ENCODE measurements at places on chromosomes 11 and 22.

GRCh38 chr11:40168414-40168813, 1291.0 kb downstream of the LRRC4C start:
- DNase-seq: no peak

GRCh38 chr22:43110927-43111623, 525 bp downstream of the BIK start:
- peak; percentile 34 for DNase-seq

DNA sequence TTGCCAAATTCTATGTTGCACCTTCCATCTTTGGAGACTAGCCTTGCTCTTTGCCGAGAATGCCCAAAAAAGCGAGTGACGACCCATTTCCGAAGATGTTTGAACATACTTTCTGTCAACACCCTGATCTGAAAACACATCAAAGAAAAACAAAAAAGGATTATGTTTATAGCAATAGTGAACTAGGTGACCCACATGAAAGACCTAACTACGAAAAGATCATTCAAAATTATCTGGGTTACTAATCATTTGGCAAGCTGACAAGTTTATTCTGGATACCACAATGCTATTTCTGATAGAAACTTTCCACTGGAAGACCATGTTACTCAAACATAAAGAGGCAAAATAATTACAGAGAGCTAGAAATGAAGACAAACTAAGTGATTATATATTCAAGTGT, 27.0 kb downstream of the KCNJ1 start:
- peak; percentile 43 for DNase-seq

DNA sequence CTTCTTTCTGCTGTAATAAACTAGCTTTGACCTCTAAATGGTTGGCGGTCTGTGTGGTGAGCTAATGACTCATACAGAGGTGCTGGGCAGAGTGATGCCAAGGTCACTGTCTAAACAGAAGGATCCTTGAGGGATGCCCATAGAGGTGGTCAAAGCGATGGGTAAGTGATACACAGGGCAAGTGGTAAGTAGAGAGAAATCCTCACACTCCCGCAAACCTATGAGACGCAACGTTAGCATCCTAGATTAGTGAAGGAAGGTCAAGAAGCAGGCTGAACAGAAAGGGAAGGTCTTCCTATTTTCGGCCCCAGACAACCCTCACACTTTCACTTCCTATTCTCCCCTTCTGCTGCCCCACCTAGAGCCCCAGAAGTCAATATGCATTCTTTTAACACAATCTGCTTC, 65.6 kb upstream of the SESN3 start:
- no peak for DNase-seq

GRCh38 chr11:117676501-117676900, 120.5 kb downstream of the DSCAML1 start:
- no peak for DNase-seq

DNA sequence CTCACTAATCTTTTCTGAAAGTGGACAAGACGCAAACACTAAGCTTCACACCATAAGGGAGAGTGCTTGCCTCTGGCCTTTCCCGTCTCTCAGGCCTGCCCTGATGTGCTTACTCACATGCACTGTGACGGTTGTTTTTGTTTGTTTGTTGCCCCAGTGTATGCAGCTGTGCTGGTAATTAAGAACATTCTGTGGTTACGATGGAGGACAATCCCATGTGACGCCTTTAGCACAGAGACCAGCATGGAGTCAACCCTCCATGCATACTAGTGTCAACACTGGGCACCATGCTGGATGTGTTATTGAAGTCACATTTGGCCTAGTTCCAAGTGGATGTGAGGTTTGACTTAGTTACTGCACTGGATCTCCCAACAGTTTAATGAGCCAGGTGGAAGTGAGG, 27.8 kb upstream of the CDON start:
- no peak for DNase-seq

GRCh38 chr11:47411884-47412746, 3.7 kb downstream of the SLC39A13 start:
- peak; percentile 46 for DNase-seq

GRCh38 chr22:43955883-43956782, 891 bp downstream of the SAMM50 start:
- no peak for DNase-seq

DNA sequence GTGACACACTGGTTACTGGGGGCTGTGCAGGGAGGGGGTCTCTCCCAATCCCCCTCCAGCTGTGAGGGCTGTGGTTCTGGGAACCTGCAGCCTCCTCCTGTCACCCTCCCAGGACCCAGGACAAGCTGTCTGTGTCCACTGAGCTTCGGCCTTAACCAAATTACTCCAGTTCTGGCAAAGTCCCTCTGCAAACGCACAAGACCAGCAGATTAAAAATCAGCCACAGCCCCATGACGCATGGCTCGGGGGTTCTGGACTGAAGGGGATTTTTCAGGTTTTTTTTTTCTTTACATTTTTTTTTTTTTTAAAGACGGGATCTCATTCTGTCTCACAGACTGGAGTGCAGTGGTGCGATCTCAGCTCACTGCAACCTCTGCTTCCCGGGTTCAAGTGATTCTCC, 32.2 kb upstream of the A4GALT start:
- DNase-seq: no peak

DNA sequence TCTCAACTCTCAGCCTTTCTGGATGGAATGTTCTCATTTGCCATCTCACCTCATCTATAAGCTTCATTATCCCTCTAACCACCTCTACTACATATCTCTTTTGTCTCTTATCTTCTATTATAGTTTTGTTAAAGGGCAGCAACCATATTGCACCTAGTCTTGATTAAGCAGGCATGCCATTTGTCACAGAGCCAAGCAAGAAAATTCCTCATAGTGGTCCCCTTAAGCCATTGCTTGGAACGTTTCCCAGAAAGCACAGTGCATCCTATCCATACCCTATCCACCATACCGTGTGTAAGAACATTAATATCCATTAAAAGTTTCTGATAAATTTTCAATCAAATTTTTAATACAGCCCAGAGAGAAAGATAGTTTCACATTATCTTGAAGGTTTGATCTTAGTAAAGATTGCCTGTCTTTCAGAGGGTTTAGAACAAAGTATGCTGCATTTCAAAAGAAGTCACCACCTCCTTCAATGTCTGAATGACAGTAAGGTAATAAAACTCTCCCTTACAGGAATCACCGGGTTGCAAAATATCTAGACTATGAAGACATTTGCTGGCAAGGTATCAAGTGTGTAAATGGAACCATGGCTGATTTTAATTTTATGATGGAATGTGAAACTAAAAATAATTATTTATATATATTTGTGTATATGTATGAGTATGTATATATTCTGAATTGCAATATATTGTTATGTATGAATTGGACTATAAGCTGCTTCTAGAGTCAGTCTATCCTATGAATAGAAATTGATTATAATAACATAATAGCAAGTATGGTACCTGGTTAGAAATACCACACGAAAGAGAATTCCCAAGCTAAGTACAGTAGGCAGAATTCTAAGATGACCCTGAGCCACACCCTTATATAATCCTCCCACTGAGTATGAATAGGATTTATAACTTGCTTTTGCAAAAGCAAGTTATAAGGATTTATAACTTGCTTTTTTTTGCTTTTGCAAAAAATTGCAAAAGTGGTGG, 1296.3 kb downstream of the LRRC4C start:
- no peak for DNase-seq

- DNase-seq: no peak
Observed at GRCh38 chr11:58135171-58135570, 9.8 kb upstream of the OR9I1 start.

GRCh38 chr22:50530877-50531545, 1.2 kb upstream of the TYMP start:
- peak; percentile 78 for DNase-seq

- no peak for DNase-seq
Observed at GRCh38 chr11:17547051-17547577, at the start of gene OTOG. OTOG (plus strand) TSS chr11:17547259; CDS start chr11:17547373, 114 bp downstream.

GRCh38 chr11:69304686-69305085, 10.7 kb downstream of the MYEOV start:
- no peak for DNase-seq

- no peak for DNase-seq
Observed at GRCh38 chr22:48333816-48334735, 1493.6 kb downstream of the BRD1 start.

GRCh38 chr11:66419825-66420224, 1.0 kb upstream of the NPAS4 start:
- no peak for DNase-seq

- DNase-seq: no peak
Observed at GRCh38 chr11:84165139-84165538, 879.0 kb upstream of the CCDC90B start.

DNA sequence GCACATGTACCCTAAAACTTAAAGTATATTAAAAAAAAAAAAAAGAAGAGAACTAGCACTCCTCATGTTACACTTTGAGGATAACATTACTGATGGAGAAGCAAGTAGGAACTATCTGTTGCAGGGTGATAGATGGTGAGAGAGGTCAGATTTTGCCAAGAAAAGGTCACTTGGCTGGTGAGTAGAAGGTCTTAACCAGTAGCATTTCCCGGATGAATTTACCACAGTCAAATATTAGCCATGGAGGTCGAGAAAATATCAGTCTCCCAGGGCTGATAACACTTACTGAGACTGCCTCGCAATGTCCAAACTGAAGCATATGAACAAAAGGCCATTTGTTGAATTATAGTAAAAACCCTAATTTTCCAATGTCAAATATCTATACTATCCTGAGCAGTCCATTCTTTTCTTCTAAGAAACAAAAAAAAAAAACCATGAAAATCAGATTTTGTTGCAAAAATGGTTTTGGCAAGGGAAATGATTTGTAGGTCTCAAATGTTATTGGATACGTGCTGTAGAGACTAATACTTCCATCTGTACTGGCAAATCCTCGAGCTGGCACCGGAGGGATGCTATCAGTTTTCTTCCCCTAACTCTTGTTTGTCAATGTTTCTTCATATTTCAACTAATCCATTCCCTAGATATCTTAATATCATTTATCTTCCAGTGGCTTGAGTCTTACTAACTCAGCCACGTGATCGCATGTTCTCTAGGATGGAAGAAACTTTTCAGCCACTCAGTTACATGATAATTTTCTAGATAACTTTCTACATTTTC, 14.5 kb upstream of the BBOX1 start:
- no peak for DNase-seq

DNA sequence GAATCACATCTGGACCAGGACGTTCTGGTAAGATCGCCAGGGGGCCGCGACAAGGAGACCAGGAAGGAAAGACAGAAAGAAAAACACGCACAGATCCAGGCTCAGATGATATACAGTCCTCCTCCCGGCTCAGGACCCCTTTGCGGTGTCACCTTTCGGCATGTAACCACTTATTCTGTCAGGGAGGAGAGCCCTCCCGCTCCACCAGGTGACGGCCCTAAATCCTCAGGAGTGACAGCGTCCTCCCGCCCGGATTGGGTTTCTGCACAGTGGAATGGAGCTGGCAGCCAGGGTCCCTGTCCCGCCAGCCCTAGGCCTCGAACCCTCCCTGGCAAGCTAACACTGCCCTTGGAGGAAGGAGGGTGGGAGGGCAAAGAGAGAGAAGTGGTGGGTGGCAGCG, 24.3 kb upstream of the KCNQ1OT1 start:
- no peak for DNase-seq

- DNase-seq: no peak
Observed at GRCh38 chr11:34250211-34250610, 107.6 kb downstream of the ABTB2 start.

DNA sequence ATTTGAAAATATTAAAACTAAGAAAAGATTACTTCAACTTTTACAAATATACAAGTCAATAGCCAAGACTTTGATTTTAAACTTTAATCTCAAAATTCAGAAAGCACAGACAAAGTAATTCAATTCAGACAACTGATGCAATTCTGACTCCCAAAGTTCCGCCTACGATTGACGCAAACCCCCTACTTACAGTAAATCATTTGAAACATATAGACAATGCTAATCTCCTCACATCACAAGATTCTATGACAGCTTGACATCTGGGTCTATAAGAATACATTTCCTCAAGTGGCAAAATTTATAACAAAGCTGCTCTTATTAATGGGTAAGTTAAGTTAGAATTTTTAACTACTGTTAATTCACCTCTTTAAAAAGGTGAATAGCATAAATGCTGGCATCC, 75.2 kb downstream of the GUCY1A2 start:
- no peak for DNase-seq

GRCh38 chr11:70205766-70206165, 2.7 kb downstream of the FADD start:
- no peak for DNase-seq
